ENCODE measurements at places on chromosomes 7 and 10.
A peak's percentile ranks its signal among the peaks of the same experiment; 100 is the strongest.

GRCh38 chr10:326894-327635 lies 191.8 kb downstream of the ZMYND11 start:
- DNase-seq: no peak

DNA sequence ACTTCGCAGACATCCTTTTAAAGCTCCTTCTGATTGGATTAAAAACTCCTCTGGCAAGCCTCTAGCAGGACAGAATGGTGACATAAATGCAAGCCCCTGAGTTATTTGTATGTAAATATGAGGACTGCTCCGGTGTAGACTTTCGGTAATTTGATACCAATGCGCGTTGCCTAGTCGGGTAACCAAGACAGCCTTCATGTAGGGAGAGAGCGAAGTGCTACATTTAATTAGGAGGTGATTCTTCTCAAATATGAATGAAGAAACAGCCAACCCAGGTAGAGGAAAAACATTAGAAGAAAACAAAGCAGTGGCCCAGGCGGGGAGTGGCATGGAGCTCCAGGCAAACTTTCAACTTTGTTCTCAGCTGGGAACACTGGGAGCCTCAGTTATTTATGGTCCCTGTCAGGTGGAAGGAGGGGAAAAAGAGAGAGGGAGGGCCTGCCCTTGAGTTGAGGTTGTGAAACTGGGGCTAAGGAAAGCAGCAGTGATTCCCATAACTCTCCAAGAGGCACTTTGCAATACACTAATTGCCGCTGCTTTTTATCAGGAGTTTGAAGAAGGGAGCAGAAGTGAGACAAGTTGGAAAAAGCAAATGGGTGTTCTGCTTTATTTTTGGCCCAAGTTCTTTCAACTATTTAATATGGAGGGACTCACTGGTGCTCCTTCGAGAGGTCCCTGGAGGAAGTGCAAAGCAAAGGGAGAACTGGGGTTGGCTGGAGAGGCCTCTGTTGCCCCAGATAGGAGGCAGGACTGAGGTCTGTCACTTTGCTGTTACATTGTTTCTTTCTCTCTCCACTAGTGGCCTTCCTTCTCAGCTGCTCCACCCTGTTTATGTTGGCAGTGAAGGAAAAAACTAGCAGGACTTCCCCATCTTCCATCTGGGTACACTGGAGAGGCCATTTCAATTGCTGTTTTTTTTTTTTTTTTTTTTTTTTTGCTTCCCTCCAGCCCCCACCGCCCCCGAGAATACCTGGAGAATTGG lies 234.6 kb upstream of the CCDC6 start:
- DNase-seq: peak; percentile 62

GRCh38 chr10:86723009-86723408 lies 33.4 kb upstream of the BMPR1A start:
- no peak for DNase-seq

DNA sequence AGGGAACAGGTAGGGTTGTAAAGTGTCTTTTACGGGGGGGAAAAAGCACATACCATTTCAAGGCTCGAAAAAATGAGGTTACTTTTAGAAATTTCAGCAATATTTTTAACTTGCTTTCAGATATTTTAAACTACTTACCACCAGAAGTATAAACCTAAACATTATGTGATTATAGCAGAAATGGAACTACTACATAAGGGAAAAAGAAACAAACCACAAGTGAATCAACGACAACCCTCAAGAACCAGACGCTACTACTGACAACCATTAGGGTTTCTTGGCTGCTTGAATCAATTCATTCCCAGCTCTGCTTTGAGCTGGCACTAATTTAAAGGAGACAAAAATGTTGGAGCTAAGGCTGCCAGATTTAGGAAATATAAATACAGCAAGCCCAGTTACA lies 80.1 kb downstream of the ZFAND4 start:
- DNase-seq: no peak

- no peak for DNase-seq
These were observed 61.9 kb downstream of the RGS10 start for GRCh38 chr10:119480667-119481066.

DNA sequence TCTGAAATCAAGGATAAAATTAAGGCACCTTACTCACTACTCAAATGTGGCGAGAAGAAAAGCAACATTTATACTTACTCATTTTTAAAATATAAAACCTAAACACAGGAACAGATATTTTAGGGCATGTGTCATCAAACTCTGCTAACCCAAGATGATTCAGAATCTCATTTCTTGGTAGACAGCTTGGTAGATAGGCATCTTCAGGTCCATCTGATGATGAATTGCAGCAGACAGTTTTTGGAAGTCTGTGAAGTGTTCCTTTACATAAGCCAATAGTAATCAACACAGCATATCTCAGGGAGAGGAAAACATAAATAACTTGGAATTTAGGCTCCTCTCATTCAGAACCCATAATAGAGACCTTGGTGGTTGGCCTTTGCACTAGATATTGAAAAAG lies 3.4 kb downstream of the HIPK2 start:
- peak; percentile 85 for DNase-seq

DNA sequence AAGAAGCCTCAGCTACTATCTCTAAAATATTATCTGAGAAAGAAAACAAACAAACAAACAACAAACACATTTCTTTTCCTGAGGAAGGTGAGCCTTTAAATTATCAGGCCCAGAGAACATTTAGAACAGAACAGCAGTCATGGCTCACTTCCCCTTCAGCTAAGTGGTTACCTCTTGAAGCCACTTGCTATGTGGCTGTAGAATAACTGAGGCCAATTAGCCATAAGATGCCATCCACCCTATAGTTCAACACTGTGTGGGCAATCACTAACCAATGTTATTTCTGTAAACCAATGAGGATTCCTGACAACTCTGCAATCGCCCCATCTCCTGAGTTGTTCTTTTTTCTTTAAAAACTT lies 3.7 kb upstream of the UPP1 start:
- no peak for DNase-seq

- DNase-seq: no peak
These were observed 2.2 kb downstream of the GIMAP4 start for GRCh38 chr7:150569245-150569955.

DNA sequence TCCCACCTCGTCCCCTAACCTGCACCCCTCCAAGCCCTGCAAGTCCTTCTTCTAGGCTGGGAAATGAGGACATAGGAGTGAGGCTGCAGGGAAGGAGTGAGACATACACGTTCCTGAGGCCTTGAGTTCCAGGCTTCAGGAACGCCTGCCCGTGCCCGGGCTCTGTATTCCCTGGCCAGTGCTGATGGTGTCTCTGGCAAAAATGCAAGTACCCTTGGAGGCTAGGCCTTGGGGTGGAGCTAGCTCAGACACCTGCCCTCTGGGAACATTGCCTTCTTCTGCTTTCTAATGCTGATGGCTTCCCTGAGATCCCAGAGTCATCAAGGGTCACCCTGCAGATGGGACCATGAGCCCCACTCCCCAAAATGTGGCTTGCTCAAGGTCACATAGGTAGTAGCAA lies 76.0 kb downstream of the GRK5 start:
- DNase-seq: no peak

DNA sequence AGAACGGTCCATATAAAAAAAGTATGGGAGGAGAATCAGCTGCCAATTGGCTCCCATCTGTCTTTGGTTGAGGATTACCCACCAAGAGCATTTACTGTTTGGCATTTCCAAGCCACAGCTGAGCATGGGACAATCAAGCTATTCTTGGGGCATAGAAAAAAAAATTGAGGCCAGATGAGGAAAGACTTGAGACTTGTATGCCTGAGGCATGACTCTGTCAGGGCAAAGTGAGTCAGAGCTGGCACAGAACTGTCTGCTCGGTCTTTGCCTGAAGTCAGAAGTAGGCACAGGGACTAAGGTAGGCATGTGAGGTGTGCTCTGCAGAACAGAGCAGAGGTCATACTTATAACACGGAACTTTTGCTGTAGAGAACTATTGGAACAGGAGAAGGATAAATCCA lies 126.5 kb upstream of the CHRM2 start:
- peak; percentile 2 for DNase-seq
